CD4-positive, alpha-beta T cell (primary cell): ENCODE measurements at places on chromosomes 1 and 21.

GRCh38 chr1:77468257-77468948 lies 186.6 kb downstream of the AK5 start:
- no peak for DNase-seq

- peak; percentile 27 for DNase-seq
Measured at GRCh38 chr1:201530741-201531531, 8.0 kb upstream of the NAV1 start.

- no peak for DNase-seq
Measured at GRCh38 chr1:15358565-15359133, 51.0 kb upstream of the EFHD2 start.

GRCh38 chr1:110684491-110684890 lies 9.8 kb upstream of the KCNA3 start:
- DNase-seq = no peak
